ENCODE measurements at places on chromosomes 7 and 10.

DNA sequence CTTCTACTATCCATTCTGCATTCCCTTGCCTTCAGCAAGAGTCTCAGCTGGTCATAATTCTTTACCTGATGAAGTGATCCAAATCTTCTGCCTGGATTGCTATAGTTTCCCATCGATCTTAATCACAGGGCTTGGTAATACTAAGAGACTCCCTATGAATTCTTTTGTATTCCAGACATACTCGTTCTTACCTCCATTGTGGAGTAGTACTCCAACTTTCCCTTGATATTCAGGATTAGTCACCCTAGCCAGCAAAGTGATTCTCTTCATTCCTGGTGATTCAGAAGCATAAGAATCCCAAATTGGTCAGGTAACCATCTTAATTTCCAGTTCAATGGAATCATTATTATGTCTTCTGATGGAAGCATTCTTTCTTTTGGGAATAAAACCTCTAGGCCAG is 96.7 kb downstream of the TWIST1 start:
- DNase-seq = no peak

DNA sequence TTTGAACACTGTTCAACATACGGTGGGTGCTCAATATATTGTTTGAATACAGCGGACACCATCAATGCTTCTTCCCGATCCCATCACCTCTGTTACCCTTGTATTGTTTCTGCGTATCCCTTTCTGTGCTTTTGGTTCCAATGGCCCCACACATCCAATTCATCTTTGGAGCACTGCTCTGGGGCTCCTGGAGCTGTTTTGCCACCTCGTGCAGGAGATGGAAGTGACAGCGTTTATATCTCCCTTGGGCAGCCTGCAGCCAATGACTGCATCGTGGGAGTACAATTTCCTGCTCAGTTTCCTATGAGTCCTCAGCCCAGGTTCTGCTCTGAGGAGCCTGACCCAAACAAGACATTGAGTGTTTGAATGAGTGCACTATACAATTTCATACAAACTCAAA is 50.2 kb upstream of the PIK3CG start:
- no peak for DNase-seq

DNA sequence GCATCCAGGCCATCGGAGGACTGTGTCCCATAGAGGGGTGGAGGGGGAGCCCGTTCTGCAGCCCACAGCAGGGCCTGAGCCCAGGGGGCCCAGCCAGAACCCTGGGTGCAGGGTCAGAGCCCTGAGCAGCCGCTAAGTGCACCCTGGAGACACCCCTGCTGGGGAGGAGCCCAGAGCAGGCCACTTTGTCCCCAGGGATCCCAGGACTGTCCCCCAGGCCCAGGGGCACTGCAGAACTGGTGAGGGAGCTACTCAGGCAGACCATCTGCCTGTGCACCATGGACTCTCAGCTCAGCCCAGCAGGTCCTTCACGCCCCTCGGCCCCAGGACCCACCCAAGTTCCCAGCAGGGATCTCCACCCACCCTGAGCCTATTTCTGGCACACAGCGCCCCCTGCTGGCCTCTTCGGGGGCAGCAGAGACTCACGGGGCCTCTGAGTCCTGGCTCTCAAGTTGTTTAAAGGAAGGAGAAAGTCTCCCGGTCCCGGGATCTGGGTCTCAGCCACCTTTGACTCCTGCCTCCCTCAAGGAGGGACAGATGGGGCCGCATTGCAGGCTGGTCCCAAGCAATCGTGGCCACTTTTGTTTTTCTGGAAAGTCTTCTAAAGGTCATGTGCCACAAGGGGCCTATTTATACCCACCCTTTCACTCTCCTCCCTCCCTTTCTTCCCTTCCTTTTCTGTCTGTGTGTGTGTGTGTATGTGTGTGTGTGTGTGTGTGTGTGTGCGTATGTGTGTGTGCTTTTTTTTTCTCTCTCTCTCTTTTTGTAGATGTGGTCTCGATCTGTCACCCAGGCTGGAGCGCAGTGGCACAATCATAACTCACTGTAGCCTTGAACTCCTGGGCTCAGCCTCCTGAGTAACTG is 90.3 kb downstream of the MYL10 start:
- peak; percentile 38 for DNase-seq

GRCh38 chr10:129047600-129047999 is 419.4 kb upstream of the MGMT start:
- no peak for DNase-seq

DNA sequence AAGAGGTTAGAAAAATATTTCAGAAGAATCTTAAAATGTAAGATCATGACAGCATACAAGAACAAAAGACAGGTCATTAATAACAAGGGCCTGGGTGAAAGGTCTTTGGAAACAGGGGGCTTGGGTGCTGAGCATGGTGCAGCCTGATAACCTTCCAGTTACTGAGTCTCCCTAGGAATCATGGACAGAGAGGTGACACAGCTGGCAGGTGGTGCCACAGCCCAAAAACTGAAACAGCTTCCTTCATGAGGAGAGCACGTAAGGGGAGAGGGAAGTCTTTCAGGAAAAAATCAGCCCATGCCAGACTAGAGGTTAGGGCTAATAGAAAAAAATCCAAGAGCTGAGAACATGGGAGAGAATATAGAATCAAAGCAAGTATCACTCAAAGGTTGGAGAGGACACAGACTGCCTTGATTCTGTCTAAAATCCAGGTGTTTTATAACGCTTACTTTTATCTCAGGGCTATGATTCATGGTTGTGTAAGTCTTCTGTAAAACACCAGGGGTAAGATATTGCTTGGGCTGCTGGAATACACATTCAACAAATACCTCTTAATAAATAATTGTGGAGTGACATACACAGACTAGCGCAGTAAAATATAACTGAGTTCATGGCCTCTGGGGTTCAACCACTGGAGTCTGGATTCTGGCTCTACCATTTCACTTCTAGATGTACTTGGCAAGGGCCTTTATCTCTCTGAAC is 88.1 kb downstream of the SEMA3C start:
- no peak for DNase-seq

DNA sequence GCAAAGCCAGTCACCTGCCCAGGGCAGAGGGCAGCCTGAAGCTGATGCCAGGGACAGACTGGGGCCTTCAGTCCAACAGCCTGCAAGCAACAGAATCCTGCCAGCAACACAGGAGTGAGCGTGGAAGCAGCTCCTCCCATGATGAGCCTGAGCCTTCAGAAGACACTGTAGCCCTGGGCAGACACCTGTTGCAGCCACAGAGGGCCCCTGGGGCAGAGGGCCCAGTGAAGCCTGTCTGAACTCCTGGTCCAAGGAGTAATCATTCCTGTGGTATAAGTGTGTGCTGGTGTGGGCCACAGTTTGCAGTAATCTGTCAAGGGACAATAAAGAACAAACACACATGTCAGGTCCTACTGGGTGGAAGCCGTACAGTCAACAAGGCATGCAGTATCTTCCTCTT is 2.9 kb upstream of the PFKP start:
- DNase-seq = no peak

DNA sequence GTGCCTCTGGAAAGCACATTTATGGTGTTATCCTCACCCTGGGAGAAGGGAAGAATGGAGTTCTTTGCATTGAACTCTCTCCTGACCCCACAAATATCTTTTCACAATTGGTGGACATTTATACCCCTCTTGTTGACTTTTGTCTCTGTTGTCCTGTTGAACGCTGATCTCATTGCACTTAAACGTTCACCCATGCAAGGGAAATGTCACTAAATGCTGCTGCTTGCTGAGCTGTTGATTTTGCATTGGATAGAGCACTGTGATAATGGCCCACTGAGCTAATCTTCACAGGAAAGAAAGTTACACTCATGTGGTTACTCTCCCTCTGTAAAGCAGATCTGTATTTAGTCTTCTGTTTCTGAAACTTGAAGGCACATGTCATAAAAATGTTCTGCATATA is 133.4 kb downstream of the FZD1 start:
- no peak for DNase-seq

GRCh38 chr10:30798646-30799185 is 169.2 kb upstream of the LYZL2 start:
- no peak for DNase-seq

DNA sequence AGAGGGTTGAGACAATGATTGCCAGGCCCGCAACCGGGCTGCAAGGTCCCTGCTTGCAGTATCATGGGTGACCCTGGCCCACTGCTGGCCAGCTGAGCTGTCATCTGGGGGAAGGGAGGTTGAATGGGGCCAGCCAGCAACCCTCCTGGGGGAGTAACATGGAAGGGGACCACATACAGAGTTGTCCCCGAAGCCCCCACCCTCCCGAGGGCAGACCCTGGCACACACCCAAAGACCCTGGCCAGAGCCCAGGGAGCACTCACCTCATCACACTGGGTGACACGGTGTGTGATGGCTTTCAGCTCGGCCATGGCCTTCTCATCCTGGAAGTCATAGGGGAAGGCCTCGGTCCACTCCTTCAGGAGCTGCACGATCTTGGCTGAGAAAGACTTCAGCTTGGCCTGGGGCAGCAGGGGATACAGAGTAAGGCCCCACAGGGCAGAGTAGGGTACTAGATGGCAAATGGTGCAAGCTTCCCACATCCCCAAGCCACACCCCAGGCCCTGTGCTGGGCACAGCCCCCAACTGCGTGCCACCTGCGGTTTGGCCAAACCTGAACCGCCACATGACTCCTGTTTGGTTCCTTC is 63.4 kb downstream of the CSGALNACT2 start:
- no peak for DNase-seq

- no peak for DNase-seq
These were observed 26.5 kb upstream of the TMEM229A start for GRCh38 chr7:124059375-124059774.

Measured in stimulated activated CD8-positive, alpha-beta memory T cell treated with anti-CD3 and anti-CD28 coated beads, Interleukin-12 subunit alpha, Interleukin-12 subunit beta, amount 100 ng/mL, for 1 hour (primary cell).